ENCODE measurements at places on chromosomes 16 and 17.
A peak's percentile ranks its signal among the peaks of the same experiment; 100 is the strongest.

DNA sequence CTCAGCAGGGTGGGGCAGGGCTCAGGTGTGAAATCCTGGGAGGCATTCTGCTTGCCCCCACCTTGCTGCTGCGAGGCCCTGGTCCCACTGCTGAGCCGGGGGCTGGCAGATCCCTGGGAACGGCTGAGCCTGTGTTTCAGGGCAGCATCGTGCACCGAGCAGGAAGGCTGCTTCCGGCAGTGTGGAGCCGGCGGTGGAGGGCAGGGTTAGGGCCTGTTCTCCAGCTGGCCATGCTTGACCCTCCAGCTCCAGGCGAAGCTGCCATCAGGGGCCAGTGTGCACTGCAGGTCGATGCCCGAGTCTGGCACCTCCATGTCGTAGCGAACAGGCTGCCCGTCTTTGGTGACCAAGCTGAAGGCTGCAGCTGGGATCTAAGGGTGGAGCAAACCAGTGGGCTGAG is 2.5 kb upstream of the SPATA32 start:
- no peak for DNase-seq

DNA sequence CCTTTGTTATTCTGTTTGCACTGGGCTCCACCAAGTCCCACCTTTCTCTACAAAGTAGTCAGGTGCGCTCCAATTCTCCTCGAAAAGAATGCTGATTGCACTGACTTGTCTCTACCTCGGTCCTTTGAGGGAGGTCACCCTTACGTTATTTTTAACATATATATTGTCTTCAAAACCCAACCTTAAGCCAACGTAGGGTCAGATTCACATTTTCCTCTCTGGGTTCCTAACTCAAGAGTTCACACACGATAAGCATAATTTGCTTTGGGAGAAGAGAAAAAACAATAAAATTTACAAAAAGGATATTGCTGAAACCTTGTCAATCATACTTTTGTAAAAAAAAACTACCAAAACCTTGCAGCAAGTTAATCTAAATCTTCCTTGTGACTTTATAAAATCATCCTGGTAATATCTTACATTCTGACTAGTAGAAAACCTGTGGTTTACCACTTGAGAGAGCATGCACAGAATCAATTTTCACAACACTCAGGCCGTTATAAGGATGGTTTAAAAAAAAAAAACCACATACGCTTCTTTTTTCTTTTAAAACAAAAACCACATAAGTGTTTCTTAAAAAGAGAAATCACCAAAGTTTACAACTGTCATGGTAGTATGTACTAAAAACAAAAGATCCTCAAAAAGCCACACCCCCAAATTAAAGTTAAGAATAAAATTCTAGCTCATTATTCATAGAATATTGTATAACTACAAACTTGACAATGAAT is 72.2 kb upstream of the TRAP1 start:
- no peak for DNase-seq

DNA sequence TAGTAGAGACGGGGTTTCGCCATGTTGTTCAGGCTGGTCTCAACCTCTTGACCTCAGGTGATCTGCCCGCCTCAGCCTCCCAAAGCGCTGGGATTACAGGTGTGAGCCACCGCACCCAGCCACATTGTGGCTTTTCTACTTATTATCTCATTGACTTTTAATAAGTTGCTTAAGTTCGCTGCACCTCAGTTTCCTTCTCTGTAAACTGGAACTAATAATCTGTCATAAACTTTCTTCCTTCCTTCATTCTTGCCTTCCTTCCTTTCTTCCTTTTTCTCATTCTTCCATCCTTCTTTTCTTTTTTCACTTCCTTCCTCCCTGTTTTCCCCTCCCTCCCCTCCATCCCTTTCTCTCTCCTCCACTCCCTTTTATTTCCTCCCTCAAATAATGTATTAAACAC is 192.2 kb downstream of the MAF start:
- no peak for DNase-seq

- DNase-seq = no peak
These were observed 123.0 kb upstream of the CACNG5 start for GRCh38 chr17:66711881-66712321.

DNA sequence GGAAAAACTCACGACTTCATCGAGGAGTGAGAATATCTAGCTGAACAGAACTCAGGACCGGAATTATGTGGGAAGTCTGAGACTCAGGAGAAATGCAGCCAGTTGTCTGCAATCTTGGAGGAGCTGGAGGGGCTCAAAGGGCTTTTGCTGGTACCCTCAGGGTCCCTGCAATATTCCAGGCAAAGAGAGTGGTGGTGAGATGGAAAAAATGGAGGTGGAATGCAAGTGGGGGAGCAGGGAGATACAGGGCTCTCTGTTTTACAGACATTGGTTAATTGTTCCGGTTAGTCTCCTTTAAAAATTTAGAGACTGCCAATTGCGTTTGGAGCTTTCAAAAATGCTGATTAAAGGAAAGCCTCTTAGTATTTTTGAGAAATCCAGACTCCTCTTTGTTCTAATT is 18.2 kb upstream of the HP start:
- no peak for DNase-seq

DNA sequence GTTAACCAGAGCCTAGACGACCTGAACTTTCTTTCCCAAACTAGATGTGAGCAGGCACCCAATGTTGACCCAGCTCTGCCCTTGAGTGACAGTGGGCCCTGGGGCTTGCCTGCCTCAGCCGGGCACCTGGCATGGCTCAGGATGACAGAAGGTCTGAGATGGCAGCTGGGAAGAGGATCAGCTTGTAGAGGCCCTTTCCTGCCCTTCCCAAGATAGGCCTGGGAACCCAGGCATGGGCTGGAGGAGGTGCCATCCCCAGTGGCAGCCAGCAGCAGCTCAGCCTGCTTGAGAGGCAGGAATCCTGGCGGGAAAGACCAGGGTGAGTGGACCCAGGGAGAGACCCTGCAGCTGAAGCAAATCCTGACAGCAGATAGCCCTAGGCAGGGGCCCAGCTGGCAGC is 59.1 kb downstream of the PIPOX start:
- no peak for DNase-seq

DNA sequence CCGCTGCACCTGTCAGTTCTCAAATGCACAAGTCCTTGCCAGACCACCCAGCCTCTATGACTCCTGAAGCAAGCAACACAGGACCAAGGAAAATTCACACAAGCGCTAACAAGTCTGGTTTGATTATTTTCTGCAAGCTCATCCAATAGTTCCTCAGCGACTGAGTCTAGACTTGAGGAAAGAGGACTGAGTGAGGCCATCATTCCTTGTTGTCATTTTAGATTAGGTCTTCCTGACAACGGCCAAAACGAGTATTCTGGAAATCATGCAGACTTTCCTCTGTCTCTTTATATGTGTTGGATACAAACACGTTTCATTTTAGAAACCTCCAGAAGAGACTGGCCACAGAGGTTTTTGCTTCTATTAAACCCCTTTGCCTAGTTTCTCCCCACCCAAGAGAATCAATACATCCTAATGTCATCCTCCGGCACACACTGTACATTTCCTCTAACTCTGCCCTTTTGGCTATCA is 561 bp downstream of the CCDC47 start:
- DNase-seq = peak; percentile 55

- peak; percentile 72 for DNase-seq
These were observed 15.9 kb upstream of the SLC12A3 start for GRCh38 chr16:56848955-56849689.

- peak; percentile 69 for DNase-seq
These were observed 91.8 kb downstream of the RGS9 start for GRCh38 chr17:65228734-65229620.

GRCh38 chr17:29930409-29931010 is 482 bp upstream of the SSH2 start:
- peak; percentile 22 for DNase-seq

GRCh38 chr17:68950725-68951124 is 4.5 kb downstream of the ABCA8 start:
- no peak for DNase-seq

- DNase-seq = no peak
These were observed 169.3 kb upstream of the AXIN2 start for GRCh38 chr17:65730711-65731169.

DNA sequence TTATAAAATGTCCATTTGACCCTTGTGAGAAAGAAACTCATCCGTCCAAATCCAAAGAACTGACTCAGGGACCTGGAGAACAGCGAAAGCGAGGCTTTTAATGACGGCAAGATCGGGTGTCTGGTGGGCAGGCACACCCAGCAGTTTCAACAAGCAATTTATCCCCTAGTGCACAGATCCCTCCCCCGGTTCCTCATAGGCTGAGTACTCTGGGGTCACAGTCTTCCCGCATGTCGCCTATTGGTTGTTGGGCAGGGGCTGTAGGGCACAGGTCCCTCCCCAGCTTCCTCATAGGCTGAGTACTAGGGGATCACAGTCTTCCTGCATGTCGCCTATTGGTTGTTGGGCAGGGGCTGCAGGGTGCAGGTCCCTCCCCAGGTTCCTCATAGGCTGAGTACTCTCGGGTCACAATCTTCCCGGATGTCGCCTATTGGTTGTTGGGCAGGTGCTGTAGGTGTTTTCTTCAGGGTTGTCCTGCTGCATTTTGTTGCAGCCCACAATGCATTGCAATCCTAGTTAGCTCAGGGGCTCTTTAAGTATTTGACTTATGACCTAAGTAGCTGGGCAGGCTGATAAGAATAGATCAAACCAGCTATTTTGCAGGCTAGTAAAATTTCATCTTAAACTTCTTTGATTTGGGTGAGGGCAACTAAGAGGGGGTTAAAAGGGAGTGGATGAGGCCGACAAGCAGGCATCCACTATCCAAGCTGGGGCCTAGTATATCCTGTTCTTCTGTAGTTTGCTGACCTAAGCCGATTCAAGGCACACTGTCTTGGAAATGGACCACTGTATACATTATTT is 3.6 kb upstream of the UTS2R start:
- DNase-seq = no peak

GRCh38 chr17:72813481-72813880 is 279.0 kb downstream of the SLC39A11 start:
- no peak for DNase-seq

- DNase-seq = peak; percentile 92
These were observed 12.2 kb upstream of the TERF2 start for GRCh38 chr16:69397821-69398521.

GRCh38 chr16:87715658-87716057 is 50.1 kb downstream of the KLHDC4 start:
- DNase-seq = no peak

- DNase-seq = peak; percentile 77
These were observed 2.2 kb downstream of the SLC12A3 start for GRCh38 chr16:56866955-56867830.

DNA sequence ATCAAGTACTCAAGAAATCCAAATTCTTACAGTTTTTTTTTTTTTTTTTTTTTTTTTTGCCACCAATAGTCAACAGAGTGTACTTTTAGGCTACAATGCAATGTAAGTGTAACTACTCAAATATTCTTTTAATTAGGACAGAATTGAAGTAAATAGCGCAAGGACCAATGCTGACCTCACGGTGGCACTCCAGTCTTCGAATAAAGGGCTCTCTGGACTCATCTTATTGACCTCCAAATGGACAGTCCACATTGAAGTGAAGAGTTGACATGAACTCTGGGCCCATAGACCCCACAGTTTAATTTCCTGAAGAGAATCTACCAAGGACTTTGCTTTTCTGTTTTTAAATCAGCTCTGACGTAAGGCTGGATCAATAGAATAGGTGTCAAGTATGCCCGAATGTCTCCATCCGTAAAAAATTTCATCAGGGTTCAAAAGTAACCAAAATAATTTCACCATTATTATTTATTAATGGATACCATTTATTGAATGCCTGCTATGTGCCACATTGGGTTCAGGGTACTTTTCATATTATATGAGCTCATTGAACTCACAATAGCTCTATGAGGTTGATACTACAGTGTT is 7.3 kb upstream of the DDX52 start:
- peak; percentile 70 for DNase-seq

DNA sequence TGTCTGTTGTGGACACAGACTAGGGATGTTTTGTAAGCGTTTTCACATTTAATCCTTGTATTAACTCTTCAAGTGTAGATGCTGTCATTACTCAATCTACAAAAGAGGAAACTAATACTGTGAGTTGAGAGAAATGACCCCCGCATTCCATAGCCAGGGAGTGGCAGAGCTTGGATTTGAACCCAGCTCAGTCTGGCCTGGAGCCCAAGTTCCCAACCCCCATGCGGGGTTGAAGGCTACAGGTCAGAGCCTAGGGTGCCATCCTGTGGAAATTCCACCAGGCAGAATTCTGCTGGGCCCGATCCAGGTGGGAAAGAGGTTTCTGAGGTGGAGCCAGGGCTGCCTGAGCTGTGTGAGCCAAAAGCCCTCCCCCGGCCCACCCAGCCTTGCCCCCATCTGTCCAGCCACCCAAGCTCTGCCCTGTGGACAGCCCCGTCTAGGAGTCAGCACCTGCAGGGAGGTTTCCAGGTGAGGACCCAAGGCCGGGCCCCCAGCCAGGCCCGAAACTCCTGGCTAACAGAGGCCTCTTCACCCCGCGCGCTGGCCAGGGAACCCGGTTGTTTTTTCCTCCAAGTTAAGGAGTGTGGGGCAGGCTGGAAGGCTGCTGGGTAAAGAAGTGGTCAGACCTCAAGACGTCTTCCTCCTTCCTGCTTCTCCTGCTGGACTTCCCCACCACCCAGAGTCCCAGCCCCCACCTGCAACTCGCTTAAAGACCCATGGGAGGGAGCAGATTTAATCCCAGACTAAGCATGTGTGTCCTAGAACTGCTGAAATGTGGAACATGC is 5.7 kb downstream of the MMP15 start:
- no peak for DNase-seq

DNA sequence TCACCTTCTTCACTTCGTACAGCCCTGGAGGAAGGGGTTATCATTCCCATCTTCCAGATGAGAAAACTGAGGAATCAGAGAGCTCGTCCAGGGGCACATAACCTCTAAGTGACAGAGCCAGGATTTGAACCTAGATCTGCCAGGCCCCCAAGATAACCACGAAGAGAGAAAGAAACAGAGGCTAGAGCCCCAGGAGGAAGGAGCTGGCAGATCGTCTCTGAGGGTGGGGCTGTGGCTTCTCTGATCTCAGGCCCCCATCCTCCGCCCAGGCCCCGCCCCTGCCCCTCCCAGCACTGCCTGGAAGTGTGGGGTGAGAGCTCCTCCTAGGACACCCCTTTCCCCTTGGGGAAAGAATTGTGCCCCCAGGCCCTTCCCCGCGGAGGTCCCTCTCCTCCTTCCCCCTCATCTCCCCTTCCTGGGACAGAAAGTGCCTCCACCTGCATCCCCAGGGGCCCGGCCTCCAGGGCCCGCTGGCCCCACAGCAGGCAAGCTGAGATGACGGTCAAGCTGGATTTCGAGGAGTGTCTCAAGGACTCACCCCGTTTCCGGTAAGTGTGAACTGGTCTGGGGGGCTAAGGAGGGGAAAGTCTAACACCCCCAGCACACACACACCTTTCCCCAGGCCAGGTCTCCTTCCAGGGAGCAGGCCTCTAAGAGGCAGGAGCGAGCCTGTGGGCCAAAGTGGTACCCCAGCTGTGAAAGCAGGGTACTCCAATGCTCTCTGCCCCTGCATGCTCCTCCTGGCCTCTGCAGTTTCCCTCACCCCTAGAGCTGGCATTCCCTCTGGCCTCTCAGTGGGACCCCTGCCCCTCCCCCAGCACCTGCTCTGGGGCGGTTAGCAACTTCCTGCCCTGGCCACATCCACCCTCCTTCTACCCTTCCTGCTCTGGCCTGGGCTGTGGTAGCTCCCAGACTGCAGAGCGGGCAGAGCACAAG is at the start of gene ACAP1:
Gene ACAP1, plus strand, starts transcription at position 290 of the 936 bp plus-strand sequence. Its CDS starts 206 bp downstream, at position 496.
- no peak for DNase-seq

GRCh38 chr16:30637944-30638343 is 12.8 kb upstream of the PRR14 start:
- DNase-seq = peak; percentile 73

- no peak for DNase-seq
These were observed 7.7 kb downstream of the GINS3 start for GRCh38 chr16:58399718-58400633.

- peak; percentile 89 for DNase-seq
These were observed 5.4 kb upstream of the CRYBA1 start for GRCh38 chr17:29240968-29241963.

- DNase-seq = peak; percentile 38
These were observed 16.4 kb upstream of the TMED6 start for GRCh38 chr16:69367980-69368379.

Measured in dermis blood vessel endothelial cell (primary cell).